H4 (cell line): ENCODE measurements at places on chromosomes 13 and 19.

DNA sequence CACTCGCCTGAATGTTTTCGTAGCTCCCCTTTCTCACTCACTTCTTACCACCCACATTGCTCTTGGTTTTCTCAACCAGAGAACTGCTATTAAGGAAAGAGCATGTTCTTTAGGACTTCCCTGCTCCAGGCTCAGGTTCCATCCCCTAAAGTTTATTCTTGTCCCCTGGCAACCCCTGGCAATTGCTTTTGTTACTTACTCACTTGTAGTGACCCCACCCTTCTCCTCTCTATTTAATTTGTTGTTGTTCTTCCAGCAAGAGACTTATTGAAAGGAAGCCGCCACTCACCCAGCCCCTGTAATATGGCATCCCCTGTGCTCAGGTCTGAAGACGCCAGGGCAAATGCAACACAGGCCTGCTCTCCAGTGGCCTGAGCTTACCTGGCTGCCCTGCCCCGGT, 233.7 kb upstream of the SOX21 start:
- DNase-seq: no peak

DNA sequence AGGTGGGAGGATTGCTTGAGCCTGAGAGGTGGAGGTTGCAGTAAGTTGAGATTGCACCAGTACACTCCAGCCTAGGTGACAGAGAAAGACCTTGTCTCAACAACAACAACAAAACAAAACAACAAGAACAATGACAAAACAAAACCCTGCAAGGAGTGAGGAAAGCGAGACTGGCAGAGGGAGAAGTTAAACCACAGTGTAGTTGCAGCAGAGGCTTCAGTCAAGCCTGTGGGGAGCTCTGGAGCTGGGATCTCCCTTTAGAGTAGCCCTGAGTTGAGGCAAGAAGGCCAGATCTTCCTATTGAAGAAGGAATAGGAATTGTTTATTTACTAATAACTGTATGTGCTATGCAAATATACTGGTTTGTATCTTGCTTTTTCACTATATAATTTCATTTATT, 25.3 kb upstream of the RNASEH2B start:
- DNase-seq: no peak

DNA sequence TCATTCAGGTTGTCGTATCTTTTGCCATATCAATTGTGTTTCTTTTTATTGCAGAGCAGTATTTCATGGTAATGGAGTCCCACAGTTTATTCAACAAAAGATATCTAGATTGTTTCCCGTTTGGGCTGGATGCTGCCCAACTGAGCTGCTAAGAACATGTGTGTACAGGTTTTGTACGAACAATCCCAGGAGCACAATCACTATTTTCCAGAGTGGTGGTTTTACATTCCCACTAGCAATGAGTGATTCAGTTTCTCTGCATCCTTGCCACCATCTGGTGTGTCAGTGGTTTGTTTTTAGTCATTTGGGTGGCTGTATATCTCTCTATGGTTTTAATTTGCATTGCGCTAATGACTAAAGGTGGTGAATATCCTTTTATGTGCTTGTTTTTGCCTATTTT, 52.7 kb upstream of the ZDHHC20 start:
- no peak for DNase-seq

DNA sequence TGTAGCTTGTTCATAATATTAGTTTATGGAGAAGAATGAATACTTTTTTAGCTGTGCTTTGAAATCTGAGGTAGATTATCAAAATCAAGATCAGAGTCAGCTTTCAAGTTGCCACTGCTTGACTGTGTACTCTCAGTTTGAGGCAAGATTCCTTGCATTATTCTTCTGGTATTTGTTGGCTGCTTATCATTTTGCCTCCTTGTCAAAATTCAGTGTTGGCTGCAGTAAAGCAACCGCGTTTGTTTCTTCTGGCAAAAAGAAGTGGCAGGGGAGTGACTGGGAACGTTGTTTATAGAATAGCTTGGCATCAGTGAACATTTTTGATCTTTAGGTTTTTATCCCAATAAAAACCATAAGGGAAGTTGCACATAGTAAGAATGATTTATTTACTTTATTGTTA, 419.3 kb upstream of the GPC6 start:
- DNase-seq: no peak

DNA sequence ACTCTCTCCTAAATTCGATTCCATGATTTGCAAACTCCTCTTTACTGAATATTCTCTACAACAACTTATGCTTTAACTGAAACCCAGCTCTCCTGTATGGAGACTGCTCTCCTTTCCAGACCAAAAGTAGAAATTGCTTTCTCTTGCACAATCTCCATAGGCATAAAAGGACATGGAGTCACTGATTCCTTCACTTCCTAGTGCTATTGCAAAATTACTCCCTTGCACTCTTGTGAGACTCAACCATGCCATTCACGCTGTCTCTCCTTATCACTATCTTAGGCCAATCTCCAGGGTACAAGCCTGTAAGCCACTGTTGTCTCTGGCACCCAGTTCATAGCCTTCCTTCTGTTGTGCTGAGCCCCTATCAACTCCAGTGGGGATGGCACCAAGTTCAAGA, 30.6 kb downstream of the SERPINE3 start:
- no peak for DNase-seq

GRCh38 chr13:94717916-94718315, 5.6 kb upstream of the SOX21 start:
- DNase-seq: no peak

DNA sequence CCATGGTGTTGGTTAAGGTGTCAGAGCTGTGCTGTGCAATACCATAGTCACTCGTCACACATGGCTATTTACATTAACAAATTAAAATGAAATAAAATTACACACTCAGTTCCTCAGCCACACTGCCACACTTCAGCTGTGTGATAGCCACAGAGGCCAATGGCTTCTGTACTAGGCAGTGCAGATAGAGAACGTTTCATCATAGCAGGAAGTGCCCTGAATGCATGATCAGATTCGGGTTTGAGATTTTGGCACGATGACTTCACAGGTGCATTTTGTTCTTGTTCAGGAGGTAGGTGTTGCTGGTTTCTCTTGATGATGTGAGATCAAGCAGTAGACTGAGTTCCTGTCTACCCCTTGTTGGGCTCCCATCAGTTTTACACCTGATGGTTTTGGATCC, 6.5 kb downstream of the ARMC6 start:
- DNase-seq: no peak

DNA sequence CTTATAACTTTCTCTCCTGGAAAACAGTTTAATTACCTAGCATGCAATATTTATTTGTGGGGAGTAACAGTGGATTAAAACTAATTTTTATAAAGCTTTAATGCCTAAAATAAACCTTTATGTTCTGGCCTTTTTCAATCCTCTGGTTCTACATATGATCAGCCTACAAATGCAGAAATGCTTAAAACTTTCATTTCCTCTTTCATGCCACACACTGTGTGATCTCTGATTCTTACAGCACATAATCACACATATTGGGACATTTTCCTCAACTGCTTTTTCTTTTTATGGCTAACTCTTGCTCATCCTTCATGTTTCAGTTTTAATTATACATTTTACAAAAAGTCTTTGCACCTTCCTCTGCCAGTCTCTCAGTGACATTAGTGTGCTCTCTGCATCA, 910.8 kb upstream of the SLITRK6 start:
- DNase-seq: no peak
